Hematopoietic multipotent progenitor cell treated with erythropoietin and hydrocortisone succinate and interleukin-3 and kit ligand, for 8 days (in vitro differentiated cells): ENCODE measurements at places on chromosomes 4 and X.

- DNase-seq, result no peak
Observed at GRCh38 chr4:145944886-145945285, 6.3 kb upstream of the ZNF827 start.

DNA sequence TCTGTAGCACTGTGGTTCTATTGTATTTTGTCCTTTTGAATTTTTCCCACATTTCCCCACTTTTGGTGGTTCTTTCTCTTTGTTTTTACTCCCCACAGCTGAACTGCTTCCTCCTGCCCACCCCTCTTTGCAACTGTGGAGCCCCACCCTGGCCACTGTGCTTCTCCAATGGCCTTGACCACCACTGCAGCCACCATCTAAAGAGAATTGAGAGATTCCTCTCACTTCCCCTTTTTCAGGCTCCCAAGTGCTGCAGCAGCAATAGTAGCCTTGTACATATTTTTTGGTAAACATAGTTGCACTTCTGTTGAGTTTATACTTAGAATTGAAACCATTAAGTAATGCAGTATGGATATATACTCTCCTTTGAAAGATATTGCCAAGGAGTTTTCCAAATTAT lies 51.3 kb upstream of the FRMPD3 start:
- DNase-seq, result no peak

- DNase-seq, result peak; percentile 20
Observed at GRCh38 chr4:168995537-168996295, 14.3 kb downstream of the CBR4 start.

GRCh38 chrX:25737540-25737939 lies 400.6 kb upstream of the MAGEB18 start:
- DNase-seq, result no peak

GRCh38 chrX:103565752-103566151 lies 19.6 kb upstream of the TCEAL4 start:
- DNase-seq, result no peak

DNA sequence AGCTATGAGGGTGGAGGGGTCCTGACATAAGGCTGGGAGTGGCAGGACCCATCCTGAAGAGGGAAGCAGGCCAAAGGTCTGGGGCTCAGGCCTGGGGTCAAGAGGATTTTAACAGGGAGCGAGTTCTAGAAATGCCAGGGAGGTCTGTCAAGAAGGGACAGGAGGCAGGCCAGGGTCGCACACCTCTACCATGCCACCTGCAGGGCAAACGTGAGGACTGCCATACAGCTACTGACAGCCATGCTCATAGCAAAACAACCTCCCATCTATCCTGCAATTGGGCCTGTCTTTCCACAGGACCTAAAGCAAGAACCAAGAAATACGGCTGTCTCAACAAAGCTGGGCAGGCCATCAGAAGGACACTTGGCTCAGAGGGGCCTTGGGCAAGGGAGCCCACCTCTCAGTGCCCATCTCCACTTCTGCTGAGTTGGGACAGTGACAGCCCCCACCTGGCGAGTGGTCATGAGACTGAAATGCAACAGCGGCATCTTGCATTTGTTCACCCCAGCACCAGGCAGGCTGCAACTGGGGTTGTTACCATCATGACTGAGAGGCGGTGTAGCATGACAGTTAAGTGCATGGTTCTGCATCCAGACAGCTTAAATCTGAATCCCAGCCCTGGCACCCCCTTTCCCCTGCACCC lies 92.7 kb downstream of the WFS1 start:
- DNase-seq, result no peak

GRCh38 chrX:123851079-123851478 lies 8.8 kb upstream of the XIAP start:
- DNase-seq, result no peak

GRCh38 chr4:171342646-171343045 lies 470.6 kb upstream of the GALNTL6 start:
- DNase-seq, result no peak

DNA sequence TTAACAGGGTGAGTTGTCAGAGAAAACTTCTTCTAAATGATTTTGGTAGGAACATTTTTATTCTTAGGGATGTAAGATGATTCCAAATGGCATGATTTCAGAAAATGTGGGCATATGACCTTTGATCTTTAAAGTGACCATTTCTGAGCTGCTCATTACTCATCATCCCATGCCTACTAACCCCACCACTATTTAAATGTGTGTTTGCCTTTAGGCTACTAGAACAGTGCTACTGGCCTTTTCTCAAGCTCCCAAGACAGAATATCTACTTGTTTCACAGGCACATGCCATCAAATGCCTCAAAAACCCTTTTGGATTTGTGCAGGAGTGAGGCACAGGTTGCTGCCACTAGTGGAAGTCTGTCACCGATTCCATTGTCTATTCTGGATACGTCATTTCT lies 428.2 kb downstream of the ADAM29 start:
- no peak for DNase-seq

- DNase-seq, result no peak
Observed at GRCh38 chrX:47798861-47799260, 37.8 kb upstream of the ZNF81 start.

DNA sequence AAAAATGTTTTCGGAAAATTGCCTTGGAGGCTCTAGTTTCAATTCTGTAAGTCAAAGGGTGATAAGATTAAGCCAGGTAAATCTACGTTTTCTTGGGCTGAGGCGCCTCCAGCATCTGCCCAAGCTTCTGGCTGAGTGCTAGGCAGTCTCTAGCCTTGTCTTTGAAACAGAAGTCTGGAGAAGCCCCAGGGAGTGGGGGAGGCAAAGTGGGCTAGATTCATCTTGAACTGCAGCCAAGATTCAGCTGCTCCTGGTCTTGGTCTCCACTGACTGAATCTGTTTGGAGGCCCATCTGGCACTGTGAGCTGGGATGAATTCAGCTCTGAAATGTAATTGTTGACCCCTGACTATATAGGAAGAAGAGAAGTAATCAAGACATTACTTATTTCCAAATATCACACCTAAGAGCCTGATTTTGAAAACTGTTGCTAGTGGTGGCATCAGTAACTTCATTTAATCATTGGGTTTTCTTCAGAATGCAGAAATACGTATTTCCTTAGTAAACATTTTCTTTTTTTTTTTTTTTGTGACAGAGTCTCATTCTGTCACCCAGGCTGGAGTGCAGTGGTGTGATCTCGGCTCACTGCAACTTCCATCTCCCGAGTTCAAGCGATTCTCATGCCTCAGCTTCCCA lies 187.3 kb upstream of the LEF1 start:
- DNase-seq, result peak; percentile 22

GRCh38 chr4:21656832-21657231 lies 291.7 kb downstream of the KCNIP4 start:
- DNase-seq, result no peak

DNA sequence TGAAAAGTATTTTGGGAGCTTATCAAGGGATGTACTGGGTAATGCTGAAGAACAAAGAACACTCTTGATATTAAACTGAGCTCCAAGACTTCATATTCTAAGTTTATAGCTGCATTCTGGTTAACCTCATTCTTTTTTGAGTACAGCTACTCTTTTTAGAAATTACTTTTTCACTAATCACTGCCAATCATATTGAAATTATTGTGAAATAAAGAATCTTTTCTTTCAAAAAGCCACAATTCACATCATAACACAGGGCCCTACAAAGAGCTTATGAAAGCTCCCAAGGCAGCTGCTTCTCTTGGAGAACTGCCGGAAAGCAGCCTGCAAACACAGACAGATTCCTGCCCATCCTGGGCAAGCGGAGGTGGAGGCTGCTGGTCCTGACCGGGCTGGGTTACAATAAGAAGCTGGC lies 121.4 kb downstream of the RNF150 start:
- DNase-seq, result no peak

- no peak for DNase-seq
Observed at GRCh38 chr4:188117631-188118324, 8.4 kb upstream of the TRIML2 start.

GRCh38 chr4:146245850-146246249 lies 31.5 kb downstream of the REELD1 start:
- DNase-seq, result no peak

- DNase-seq, result no peak
Observed at GRCh38 chr4:98473046-98473445, 185.4 kb downstream of the TSPAN5 start.

DNA sequence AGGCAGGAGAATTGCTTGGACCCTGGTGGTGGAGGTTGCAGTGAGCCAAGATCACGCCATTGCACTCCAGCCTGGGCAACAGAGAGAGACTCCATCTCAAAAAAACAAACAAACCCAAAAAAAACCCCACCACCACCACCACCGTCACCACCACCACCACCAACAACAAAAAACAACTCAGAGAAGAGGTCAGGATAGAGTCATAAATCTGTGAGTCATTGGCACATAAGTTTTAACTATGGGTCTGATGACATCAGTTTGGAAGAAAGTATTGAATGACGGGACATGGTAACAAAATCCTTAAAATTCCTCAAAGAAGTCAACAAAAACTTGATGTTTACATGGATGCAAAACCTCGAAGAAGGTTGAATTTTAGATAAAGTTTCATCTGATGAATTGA lies 288.0 kb upstream of the SFRP2 start:
- DNase-seq, result no peak

DNA sequence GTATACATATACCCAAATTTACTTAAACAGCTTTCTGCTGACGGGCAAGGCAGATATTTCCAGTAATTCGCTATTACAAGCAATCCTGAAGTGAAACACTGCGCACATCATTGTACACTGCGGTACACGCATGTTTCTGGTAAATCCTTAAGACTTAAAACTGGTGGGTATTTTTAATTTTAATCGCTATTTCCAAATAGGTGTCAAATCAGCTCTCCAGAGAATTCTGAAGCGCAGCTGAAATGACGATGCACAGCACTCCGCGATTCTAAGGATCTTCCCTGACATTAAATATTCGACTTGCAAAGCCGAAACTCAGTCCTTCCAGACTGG lies 361 bp downstream of the TMEM128 start:
- no peak for DNase-seq

- DNase-seq, result peak; percentile 3
Observed at GRCh38 chr4:117560329-117560728, 474.0 kb upstream of the NDST3 start.

GRCh38 chrX:97330151-97330550 lies 446.4 kb downstream of the RPA4 start:
- DNase-seq, result no peak

GRCh38 chrX:109485470-109486340 lies 3.8 kb upstream of the GUCY2F start:
- DNase-seq, result peak; percentile 79

DNA sequence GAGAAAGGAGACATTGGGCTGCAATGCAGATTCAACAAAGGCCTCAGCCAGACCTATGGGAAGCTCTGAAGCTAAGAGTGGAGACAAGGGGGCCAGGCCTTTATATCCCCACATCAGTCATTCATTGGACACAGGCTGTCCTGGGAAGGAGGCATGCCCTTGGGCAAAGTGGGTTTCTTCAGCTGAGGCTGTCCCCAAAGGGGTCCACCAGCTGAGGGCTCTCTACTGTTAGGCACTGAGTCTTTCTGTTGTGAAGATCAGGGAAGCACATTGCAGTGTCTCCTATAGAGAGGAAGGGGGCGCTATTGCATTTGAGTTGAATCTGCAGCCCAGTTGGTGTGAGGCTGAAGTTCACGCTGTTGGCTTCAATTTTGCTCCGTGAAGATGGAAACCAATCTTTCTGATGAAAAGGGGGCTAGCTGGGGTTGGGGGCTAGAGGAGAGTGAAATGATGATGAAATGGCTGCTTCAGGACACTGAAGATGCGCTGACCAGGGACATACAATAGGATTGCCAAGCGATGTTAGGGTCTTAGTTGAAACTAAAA lies 48.0 kb downstream of the SLC25A5 start:
- DNase-seq, result peak; percentile 67

GRCh38 chr4:165248102-165248501 lies 40.7 kb downstream of the KLHL2 start:
- DNase-seq, result no peak

DNA sequence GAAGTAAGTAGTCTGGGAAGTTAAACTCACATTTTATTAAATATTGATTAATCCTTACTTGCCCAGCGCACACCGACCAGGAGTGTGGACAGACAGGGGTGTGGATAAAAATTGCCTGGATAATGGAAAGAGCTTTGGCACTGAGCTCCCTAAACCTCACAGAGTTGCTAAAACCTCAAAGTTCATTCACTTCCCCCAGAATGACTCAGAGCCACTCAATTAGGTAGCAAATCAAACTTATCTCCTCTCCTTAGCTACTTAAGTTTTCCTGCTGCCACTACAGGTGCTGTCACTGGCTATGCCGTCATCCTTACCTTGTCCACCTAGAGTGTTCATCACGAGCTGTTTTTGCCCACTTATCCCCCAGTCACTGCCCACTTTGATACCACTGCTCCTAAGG lies 27.0 kb upstream of the MID1IP1 start:
- DNase-seq, result no peak

DNA sequence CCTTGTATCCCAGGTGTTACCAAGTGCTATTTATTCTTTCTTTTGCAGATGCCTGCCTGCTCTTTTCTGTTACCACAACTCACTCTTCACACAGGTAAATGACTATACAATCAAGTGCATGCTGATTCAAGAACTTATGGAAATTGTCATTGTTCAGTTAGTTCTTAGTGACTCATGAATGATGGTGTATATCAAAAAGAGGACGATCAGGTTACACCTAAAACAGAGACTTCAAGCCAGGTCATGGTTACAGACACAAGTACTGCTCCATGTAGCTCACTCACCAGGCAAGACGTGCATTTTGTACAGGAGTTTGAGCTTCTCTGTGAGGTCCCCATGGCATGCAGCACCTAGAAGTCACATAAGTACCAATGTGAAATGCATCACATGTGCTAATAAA lies 59.3 kb upstream of the UCP1 start:
- DNase-seq, result no peak

DNA sequence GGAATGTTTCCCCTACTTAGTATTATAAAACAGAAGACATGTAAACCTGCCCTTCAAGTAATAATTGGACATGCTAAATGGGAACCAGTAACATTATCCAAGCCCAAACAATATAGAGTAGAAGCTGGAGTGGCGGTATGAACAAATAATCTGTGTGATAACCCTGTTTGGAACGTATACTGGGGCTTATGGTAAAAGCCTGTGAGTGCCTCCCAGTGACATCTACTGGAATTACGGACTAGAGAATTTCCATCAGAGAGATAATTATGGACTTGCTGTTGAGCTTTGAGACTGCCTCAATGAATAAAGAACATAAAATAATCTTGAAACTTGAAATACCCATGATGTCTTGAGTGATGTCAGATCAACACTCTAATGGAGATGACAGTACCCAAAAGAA lies 406.3 kb upstream of the GRIA3 start:
- no peak for DNase-seq

DNA sequence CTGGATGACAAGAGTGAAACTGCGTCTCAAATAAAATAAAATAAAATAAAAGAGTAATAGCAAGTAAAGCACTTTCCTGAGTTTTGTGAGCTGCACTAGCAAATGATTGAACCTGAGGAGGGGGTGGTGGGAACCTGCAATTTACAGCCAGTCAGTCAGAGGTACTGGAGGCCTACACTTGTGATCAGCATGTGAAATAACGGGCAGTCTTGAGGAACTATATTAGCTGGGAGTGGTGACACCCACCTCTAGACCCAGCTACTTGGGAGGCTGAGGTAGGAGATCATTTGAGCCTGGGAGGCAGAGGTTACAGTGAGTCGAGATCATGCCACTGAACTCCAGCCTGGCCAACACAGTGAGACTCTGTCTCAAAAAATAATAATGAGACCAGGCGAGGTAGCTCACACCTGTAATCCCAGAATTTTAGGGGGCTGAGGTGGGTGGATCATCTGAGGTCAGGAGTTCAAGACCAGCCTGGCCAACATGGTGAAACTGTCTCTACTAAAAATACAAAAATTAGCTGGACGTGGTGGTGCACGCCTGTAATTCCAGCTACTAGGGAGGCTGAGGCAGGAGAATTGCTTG lies 537.1 kb upstream of the HTR2C start:
- no peak for DNase-seq
